ENCODE measurements at places on chromosomes 1 and 21. TPM values are rescaled to one million over a fixed set of nuclear protein-coding genes. Genes with fewer than 3 reads are reported as not detected.

Gene PPP1R12B
- 7.2 TPM for total RNA-seq

Gene ESPN
- 0.36 TPM for total RNA-seq

Gene CTXND2
- not detected for total RNA-seq

Gene KIF26B
- total RNA-seq = 3.4 TPM

Gene CBS
- total RNA-seq = 91.1 TPM

GRCh38 chr21:41673596-41674335, 93.1 kb downstream of the RIPK4 start:
- H3K4me3 ChIP-seq = no peak overlapping the region
- H3K4me1 ChIP-seq = peaks cover 12% of the 10 kb centered on the region
- peaks cover 8% of the 10 kb centered on the region for H3K27me3 ChIP-seq
- H3K36me3 ChIP-seq = peaks cover 4% of the 10 kb centered on the region
- no peak overlapping the region for H3K27ac ChIP-seq

- H3K4me1 ChIP-seq = peaks cover 27% of the 10 kb centered on the region
- peaks cover 4% of the 10 kb centered on the region for H3K36me3 ChIP-seq
- H3K27ac ChIP-seq = no peak overlapping the region
- peaks cover 5% of the 10 kb centered on the region for H3K27me3 ChIP-seq
- no peak for DNase-seq
- H3K4me3 ChIP-seq = no peak overlapping the region
Observed at GRCh38 chr1:18201997-18202719, 94.6 kb downstream of the IGSF21 start.

- no peaks in the 10 kb centered on the region for H3K36me3 ChIP-seq
- no peak overlapping the region for H3K4me3 ChIP-seq
- no peak overlapping the region for H3K27ac ChIP-seq
- H3K4me1 ChIP-seq = no peaks in the 10 kb centered on the region
Observed at GRCh38 chr21:17359781-17360180, 153.1 kb upstream of the CXADR start.

DNA sequence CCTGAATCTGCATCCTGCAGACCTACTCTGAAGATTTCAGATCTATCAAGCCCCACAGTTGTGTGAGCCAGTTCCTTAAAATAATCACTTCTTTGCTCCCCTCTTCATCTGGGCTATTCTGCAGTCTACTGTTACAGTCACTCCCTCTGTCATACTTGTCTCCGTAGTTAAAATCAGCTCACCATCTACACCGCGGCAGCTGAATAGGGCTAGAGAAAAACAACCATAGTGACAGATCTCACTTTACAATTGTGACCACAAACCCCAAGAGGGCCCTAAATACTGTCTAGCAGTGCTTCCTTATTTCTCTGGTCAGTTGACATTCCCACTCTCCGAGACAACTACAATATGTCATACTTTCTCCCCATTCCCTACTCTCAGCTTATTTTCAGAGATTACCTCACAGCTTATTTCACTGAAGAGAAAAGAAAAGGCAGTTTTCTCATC, 12.9 kb downstream of the DESI2 start:
- no peak for DNase-seq
- no peak overlapping the region for H3K4me3 ChIP-seq
- peaks cover 2% of the 10 kb centered on the region for H3K27me3 ChIP-seq
- no peaks in the 10 kb centered on the region for H3K4me1 ChIP-seq
- no peak overlapping the region for H3K27ac ChIP-seq

GRCh38 chr21:26795866-26796329, 49.3 kb downstream of the ADAMTS1 start:
- H3K36me3 ChIP-seq = no peaks in the 10 kb centered on the region
- H3K27me3 ChIP-seq = no peaks in the 10 kb centered on the region
- no peak overlapping the region for H3K4me3 ChIP-seq
- H3K27ac ChIP-seq = no peak overlapping the region

- H3K36me3 ChIP-seq = peaks cover 12% of the 10 kb centered on the region
- peaks cover 2% of the 10 kb centered on the region for H3K4me1 ChIP-seq
- H3K27me3 ChIP-seq = peaks cover 2% of the 10 kb centered on the region
- H3K27ac ChIP-seq = no peak overlapping the region
- H3K4me3 ChIP-seq = no peak overlapping the region
Observed at GRCh38 chr1:112423207-112423606, 27.2 kb downstream of the CTTNBP2NL start.

GRCh38 chr1:179121159-179121938, 39.5 kb downstream of the TOR3A start:
- H3K36me3 ChIP-seq = peaks cover 43% of the 10 kb centered on the region
- H3K27me3 ChIP-seq = peaks cover 2% of the 10 kb centered on the region
- H3K27ac ChIP-seq = no peak overlapping the region
- H3K4me3 ChIP-seq = no peak overlapping the region

DNA sequence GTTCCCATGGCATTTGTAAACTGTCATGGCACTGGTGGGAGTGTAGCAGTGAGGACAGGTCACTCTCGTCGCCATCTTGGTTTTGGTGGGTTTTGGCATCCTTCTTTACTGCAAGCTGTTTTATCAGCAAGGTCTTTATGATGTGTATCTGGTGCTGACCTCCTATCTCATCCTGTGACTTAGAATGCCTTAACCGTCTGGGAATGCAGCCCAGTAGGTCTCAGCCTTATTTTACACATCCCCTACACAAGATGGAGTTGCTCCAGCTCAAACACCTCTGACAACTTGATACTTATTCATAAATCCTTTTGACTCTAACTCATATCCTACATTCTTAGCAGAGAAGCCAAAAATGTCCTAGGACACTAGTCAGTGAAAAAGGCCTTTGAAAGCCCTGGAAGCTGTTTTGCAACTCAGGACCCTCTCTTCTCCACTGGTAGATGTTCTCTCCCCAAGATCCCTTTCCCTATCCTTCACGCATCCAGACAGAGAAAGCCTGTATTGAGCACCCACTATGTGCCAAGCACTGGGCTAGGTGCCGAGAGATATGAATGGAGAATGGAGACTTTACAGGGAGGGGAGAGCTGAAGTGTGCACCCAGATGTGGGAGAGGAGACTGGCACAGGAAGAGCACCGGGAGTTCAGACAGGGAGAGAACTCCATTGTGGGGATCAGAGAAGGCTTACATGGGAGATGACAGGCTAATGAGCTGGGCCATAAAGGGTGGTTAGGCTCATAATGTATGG, 6.7 kb upstream of the CSRP1 start:
- H3K27ac ChIP-seq = peak overlapping the region; percentile 15
- peaks cover 45% of the 10 kb centered on the region for H3K4me1 ChIP-seq
- no peak overlapping the region for H3K4me3 ChIP-seq
- no peaks in the 10 kb centered on the region for H3K36me3 ChIP-seq

GRCh38 chr1:221336126-221336525, 405.8 kb downstream of the DUSP10 start:
- H3K27ac ChIP-seq = no peak overlapping the region
- DNase-seq = no peak
- H3K36me3 ChIP-seq = no peaks in the 10 kb centered on the region

GRCh38 chr1:205343431-205344065, 13.2 kb downstream of the KLHDC8A start:
- DNase-seq = peak; percentile 54
- H3K27ac ChIP-seq = no peak overlapping the region
- H3K4me1 ChIP-seq = peaks cover 23% of the 10 kb centered on the region
- H3K27me3 ChIP-seq = peaks cover 12% of the 10 kb centered on the region

DNA sequence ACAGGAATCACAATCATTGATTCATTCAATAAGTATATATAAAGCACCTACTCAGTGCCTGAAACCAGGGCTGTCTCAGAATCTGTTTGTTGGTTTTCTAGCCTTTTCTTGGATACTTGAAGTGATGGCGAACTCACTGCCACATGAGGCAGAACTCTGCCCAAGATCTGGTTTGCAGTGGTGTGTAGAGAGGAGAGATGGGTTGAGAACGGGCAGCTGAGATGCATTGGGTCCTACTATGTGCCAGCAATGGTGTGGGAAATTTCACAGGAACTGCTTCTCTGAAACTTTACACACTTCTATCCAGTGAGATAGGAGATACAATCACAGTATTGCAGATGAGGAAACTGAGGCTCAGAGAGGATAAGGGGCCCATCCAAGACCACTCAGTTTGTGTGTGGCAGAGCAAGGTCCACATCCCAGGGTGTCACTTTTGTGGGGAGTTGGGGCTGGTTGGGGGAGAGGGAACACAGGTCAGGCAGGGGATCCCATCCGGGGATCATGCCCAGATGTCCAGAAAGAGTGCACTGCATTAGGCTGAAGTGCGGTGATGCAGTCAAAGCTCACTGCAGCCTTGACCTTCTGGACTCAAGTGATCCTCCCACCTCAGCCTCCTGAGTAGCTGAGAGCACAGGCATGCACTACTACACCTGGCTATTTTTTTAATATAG, 83.7 kb upstream of the IFFO2 start:
- H3K4me1 ChIP-seq = no peaks in the 10 kb centered on the region
- peaks cover 1% of the 10 kb centered on the region for H3K27me3 ChIP-seq
- H3K27ac ChIP-seq = no peak overlapping the region
- no peaks in the 10 kb centered on the region for H3K36me3 ChIP-seq

DNA sequence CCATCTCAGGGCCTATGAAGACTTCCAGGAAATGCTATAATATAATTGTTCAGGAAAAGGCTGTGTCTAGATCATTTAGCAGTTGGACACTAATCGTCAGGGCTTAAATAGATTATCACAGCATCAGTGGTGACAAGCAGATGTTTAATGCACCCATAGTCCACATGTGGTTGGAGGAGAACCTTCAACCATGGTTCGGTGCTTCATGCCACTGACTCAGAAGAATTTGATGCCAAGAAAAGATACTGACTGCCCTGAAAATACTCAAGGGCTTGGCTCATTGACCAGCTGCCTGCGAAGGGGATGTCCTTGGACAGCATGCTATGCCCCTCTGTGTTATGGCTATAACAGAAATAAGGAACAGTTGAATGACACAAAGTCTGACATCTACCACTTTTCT, 175.7 kb downstream of the HHIPL2 start:
- no peaks in the 10 kb centered on the region for H3K27me3 ChIP-seq
- no peak overlapping the region for H3K27ac ChIP-seq
- no peak overlapping the region for H3K4me3 ChIP-seq
- no peaks in the 10 kb centered on the region for H3K36me3 ChIP-seq
- H3K4me1 ChIP-seq = no peaks in the 10 kb centered on the region
